DMS 273 treated with DMSO at 0.1 percent for 48 hours (cell line): ENCODE measurements at places on chromosomes 16 and 17.

DNA sequence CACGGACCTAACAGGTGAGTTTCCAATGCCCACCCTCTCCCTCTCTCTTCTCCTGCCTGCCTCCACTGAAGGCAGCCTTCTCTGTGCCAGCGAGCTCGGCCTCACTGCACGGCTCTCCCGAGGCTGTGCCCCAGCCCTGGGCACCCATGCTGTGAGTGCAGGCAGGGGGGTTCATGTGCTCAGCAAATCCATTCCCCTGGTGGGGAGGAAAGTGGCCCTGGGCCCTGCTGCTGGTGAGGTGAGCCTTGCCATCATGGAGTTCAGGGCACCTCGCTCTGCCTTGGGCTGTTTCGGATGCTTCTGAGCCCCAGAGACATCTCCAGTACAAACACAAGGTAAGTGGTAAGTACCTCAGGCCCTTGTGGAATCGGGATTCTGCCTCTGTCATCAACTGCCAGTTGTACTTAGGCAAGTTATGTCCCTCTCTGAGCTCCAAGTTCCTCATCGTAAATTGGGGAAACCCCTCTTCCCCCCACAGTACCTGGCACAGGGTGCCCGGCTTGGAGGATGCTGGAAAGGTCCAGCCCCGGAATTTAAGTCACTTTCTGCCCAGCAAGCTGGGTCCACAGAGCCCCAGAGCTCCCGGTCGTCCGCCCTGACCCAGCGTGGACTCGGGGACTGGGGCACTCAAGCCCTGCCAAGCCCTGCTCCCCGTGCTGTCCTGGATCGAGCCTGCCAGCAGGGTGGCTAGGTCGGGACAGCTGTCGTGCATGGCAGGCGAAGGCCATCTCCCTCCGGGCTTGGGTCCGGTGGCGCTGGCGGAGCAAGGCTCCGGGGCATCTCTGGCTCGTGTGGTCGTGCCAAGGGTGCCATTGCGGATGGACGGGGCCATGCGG lies 684 bp upstream of the NUDT16L1 start:
- no peak for DNase-seq

DNA sequence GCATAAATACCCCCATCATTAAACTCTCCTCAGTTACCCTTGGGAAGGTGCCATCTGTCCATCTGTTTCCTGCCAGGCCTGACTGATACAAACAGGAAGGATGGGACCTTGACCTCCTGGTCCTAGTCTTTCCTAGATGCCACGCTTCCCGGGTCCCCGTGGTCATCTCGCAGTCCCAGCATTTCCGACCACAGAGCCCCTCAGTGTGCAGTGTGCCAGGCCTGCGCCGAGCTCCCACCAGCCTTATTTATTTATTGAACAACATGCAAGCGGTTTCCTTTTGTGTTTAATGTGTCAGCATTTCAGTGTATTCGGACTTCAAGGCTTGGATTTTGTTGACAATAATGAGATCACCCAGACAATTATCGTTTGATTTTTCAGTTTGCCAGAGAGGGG lies 45.6 kb upstream of the NKD1 start:
- DNase-seq, result peak; percentile 65

- no peak for DNase-seq
Measured at GRCh38 chr17:79789943-79790804, 6.7 kb downstream of the CBX8 start.

- no peak for DNase-seq
Measured at GRCh38 chr17:27349540-27350021, 55.7 kb downstream of the WSB1 start.

- no peak for DNase-seq
Measured at GRCh38 chr17:57092171-57092570, 7.1 kb downstream of the AKAP1 start.

- no peak for DNase-seq
Measured at GRCh38 chr17:17227608-17228520, 9.1 kb downstream of the FLCN start.

DNA sequence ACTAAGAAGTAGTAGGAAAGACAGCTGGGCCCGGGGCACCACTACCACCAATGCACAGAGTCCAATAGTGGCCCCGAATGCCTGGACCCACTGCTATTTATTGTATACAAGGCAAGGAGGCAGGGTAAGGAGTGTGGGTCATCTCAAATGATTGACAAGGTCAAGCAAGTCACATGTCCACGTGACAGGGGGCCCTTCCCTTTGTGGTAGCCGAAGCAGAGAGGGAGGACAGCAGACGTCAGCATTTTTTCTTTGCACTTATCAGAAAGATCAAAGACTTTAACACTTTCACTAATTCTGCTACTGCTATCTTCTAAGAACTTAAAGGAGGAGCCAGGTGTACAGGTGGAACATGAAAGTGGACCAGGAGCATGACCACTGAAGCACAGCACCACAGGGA lies 6.5 kb downstream of the VPS53 start:
- DNase-seq, result no peak

DNA sequence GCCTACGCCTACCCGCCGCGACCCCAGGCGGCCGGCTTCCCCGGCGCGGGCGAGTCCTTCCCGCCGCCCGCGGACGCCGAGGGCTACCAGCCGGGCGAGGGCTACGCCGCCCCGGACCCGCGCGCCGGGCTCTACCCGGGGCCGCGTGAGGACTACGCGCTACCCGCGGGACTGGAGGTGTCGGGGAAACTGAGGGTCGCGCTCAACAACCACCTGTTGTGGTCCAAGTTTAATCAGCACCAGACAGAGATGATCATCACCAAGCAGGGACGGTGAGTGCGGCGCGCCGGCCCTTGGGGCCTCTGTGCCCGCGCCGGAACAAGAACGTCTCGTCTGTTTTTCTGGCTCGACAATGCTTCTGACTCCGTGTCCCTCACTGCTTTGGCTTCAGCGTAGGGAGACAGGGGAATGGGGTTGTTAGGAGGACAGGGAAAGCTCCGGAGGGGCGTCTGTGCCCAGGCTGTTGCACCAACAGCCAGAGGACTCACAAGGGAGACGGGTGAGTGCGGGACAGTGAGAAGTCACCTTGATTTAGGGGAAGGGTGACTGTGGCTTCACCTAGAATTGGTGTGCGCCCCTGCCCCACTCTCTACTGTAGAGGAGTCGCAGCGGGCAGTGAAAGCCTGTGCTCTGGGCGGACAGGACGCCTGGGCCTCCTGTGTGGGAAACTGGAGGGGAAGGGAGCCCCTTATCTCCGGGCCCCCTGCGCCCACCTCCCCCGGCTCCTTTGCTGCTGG lies 806 bp downstream of the TBX21 start:
- no peak for DNase-seq

DNA sequence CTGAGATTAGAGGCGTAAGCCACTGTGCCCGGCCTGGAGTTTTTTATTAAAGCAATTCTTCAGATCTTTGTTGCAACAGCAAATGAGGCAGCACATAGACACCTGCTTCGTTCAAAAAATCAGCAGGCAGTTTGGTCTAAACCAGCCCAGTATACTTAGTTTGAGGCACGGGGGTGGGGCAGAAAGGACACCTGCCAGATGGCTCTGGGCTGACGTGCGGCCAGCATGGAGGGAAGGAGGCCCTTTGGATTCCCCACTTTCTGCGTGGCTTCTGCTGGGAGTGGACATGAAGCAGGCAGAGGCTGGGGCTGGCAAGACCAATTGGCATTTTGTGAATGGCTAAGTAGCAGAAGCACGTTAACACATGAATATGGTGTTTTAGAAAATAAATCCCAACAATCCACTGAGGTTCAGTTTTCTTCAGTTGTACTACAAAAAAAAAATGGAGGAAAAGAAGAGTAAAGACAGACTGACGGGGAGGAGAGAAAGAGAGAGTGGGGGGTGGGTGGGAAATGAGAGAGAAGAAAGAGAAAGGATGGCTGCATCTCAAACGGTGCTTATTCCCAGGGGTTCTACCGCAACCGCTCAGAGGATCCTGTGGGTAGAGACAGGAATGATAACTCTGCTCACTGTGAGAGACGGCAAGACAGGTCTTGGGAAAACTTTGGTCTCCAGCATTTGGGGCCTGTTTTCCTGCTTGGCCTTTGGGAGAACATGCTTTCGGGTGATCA lies 16.3 kb downstream of the C16orf46 start:
- no peak for DNase-seq

DNA sequence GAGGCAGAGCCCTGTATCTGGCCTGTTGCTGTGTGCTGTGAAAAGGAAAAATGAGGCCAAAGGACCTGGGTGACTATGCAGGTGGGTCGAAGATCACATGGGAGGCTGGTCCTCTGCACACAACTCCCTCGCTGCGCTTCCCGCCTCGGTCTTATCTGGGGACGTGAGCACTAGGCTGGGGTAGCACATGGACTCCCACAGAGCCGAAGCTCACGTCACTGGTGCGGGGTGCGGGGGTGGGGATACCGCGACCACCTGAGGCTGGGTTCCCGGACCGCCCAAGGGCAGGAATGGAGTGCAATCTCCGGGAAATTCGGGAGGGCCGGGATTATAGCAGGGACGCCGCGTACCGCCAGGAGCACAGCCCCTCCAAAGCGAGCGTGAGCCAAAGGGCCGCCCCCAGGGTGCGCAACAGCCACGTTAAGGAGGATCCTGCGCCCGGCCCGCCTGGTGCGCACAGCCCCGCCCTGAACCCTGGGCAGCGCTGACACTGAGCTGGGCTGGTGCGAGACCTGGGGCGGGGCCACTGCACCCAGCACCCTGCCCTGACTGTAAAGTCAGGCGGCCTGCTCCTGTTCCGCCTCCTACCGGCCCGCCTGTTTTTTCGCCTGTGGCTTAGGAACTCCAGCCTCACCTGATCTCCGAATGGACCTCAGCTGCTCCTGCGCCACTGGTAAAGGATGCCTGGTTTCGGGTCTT lies 4.8 kb downstream of the MT1A start:
- no peak for DNase-seq

GRCh38 chr16:424033-424622 lies 1.3 kb upstream of the RAB11FIP3 start:
- DNase-seq, result peak; percentile 15

- no peak for DNase-seq
Measured at GRCh38 chr17:16473044-16474011, 18.7 kb downstream of the LRRC75A start.

DNA sequence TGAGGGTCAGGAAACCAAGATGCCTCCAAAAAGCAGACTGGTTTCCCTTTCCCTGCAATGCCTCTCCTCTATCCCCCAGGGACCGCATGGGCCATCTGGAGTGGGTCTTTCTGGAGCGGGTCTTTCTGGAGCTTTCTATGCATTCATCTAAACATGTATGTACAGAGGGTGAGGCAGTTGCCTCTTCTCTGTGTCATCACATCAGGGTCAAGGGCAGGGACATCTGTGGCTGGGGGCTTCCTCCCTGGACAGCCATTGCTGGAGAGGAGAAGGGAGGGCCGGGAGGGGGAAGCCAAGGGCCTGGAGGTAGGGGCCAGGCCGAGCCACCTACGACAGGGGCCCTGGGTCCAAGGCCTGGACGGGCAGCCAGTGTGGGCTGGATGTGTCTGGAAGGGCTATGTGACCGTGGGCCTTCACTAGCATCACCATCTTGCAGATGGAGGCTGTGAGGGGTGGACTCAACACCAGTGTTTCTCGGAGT lies 840 bp downstream of the ADCY7 start:
- DNase-seq, result peak; percentile 62

DNA sequence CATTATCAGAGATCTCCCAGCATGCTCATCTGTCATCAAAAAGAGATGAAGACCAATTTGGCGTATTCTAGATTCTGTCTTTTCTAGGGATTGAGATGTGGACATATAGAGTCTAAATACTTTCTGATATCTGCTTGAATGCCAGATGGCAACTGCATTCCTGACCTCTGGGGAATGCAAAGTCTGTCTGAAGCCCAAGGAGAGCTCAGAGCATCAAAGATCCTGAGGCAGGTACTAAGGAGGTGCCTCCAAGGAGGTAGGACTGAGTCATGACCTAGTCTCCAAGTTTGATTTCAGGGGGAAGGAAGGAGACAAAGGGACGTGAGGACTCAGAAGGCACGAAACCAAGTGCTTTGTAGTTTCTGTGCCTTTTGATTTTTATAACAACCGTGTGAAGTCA lies 448.4 kb downstream of the HS3ST3B1 start:
- no peak for DNase-seq

- peak; percentile 4 for DNase-seq
Measured at GRCh38 chr16:11586856-11587642, at the start of gene LITAF. Gene LITAF (minus strand): TSS chr16:11586919. CDS start chr16:11556730, 30,189 bp downstream.

- no peak for DNase-seq
Measured at GRCh38 chr17:57210224-57210553, 46.1 kb upstream of the MSI2 start.

GRCh38 chr17:64411999-64412771 lies 21.5 kb upstream of the PECAM1 start:
- no peak for DNase-seq
